Forelimb muscle (tissue), 1 donor: ENCODE measurements at places on chromosomes 11 and 22.

DNA sequence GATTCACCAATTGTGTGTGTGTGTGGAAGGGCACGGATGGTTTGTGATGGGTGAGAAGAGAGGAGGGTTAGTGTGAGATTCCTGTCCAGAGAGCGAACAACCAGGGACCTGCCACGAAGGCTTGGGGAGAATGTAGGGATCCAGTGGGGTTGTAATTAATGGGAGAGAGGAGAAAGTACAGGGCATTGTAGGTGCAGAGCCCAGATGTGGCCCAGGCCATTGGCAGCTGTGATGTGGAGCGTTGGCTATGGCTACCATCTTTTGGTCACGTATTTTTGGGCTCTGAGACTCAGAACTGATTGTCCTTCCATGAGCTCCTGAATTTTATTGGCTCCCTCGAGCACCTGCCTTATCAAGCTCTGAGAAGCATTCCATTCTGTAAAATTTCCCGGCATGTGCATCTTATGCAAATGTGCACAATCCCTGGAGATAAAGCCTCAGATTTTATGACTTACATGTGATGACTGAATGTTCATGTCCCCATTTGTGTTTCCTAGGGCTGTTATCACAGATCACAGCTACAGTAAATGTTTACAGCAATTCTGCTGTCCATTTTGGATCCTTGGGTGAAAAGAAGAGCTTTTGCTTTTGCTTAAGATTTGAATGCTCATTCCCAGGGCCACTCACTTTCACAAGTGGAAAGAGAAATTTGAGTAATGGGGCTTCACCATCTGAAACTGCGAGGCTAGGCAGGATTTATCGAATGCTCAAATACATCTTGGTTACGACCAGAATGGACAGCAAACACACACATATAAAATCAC, 33.1 kb downstream of the SLC5A1 start:
- DNase-seq = no peak

- DNase-seq = no peak
Observed at GRCh38 chr11:45994371-45995341, 72.2 kb downstream of the LARGE2 start.

DNA sequence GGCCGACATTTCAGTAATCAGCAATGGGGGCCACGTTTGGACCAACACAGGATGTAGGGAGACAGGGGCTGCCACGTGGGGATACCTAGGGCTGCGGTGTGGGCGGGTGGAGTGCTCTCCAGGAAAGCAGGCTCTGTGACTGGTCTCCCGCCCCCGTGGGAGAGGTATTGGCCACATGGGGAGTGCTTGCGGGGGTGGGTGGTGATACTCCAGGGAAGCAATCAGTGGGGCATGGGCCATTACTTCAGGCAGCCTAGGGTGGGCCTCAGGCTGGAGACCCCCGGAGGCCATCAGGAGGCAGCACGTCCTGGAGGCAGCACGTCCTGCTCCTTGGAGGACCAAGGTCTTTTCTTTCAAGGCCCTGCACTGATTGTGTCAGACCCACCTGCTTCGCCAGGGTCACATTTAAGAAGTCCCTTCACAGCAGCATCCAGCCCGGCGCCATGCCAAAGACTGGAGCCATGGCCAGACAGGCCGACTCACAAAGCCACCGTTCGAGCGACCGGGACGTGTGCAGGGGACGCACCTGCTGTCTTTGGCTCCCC, 3.0 kb upstream of the MUC2 start:
- no peak for DNase-seq

DNA sequence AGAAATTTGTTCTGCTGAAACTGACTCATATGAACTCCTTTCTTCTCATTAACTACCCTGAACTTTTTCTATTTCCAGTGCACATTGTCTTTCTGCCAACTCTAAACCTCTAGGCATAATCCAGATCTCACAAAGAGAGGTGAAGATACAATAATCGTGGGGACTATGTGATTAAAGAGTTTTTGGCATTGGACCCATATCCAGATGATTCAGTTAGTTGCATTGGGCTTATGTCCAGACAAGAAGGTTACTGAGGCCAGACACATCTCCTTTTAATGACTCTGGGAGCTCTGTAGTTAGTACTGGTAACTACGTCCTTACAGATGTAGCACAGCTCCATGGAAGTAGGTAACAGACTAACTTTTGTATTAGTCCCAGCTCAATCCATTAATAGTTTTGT, 273.0 kb downstream of the CASP12 start:
- DNase-seq = no peak

- DNase-seq = peak; percentile 72
Observed at GRCh38 chr11:65606876-65607613, 7.0 kb downstream of the MAP3K11 start.

DNA sequence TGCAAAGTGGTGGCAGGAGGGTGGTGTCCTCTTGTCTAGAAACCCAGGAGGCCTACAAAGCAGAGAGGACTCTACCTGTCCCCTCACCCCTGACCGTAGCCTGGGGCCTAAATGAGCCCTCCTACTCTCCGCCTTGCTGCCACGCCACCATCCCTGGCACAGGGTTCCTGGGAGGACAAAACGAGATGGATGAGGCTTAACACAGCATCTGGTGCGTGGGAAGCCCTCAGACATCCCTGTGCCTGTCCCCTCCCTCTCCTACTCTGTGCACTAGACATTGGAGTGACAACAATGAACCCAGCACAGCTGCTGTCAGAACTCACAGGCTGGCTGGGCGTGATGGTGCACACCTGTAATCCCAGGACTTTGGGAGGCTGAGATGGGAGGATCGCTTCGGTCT, 36.4 kb upstream of the DKK3 start:
- no peak for DNase-seq

GRCh38 chr11:130163346-130164220, 4.0 kb downstream of the ST14 start:
- DNase-seq = no peak

- no peak for DNase-seq
Observed at GRCh38 chr22:17302616-17303015, 66.6 kb upstream of the CECR2 start.

GRCh38 chr11:114847306-114847975, 169.1 kb downstream of the NXPE2 start:
- no peak for DNase-seq

DNA sequence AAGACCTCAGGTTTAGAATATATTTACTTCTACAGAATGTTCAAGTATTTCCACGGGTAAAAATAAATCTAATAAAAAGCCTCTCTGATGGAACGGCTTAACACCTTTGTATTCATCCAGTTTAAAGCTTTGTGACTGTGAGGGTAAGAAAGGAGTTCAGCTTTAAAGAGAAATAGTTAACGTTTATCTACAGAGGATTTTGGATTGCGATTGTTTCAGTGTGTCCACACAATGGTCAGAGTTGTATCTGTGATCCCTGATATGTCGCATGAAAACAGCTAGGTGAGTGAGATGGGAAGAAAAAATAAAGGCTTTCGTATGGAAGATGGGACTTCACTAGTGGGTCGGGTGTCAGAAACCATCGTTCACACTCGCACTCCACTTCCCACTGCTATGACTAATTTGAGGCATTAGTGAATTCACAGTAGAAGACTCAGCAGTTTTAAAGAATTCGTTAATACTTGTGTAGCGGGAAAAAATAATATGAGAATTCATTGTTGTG, 1.6 kb downstream of the APLP2 start:
- no peak for DNase-seq

DNA sequence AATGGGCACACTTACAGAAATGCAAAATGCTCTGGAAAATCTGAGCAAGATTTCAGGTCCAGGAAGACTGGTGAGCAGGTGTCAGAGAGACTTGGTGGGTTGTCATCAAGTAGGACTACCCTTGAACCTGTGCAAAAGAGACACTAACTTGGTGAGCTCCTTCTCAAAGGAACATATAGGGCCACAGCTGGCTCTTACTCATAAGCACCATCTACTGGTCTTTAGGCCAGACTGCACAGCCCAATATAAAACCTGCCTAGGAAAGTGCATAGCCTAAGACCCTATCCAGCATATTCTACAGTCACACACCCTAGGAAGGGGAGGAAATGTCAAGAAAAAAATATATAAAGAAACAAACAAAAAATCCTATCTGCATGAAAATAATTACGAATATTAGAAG, 18.2 kb upstream of the OR10W1 start:
- no peak for DNase-seq

DNA sequence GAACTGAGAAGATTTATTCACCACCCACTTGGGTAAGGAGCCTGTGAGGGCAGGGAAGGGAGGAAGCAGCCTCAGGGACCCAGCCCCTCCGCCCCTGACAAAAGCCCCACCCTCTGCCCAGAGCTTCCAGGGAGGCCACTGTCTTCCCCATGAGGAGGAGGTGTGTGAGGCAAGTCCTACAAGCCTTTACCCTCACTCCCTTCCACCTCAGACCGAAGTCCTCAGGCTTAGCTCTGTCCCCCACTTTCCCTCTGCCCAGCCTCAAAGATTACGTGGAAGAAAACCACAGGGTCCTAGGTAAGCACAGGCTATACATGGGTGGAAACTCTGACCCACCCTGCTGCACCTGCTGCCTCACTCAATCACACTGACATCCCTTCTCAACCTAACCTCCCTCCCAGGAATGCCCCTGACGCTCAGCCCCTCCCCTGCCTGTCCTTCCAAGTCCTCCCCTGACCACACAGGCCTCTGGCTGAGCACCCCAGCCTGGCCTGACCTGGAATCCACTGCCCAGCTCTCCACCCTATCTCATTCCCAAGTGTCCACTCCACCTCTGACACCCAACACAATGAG, 3.6 kb upstream of the ARAP1 start:
- no peak for DNase-seq

DNA sequence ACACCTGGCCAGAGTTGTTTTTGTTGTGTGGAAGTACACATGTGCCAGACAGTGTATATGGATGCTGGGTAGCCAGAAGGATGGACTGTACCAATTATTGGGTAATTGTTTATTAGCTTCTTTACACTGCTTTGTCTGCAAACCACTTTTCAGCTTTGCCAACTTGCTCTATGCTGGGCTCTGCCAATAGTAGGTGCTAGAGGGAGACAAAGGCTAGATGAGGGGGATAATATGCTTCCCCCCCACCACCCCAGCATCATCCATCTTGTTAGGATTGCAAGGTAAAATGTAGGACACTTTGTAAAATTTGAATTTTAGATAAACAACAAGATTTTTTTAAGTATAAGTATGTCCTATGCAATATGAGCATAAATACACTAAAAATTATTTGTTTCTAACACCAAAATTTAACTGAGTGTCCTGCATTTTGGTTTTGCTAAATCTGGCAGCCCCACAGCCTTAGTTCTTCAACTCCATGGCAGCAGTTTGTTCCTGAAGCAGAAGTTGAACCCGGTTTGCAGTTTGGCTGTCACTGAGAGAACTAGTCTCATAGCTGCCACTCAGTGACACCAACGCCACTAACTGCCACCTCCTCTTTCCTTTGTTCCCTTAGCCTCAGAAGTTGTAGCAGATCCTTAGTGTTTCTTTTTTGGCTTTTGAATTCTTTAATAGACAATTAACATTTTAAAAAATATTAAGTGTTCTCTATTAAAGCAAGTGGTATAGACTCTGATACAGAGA, 78.8 kb downstream of the CCDC81 start:
- DNase-seq = no peak

- no peak for DNase-seq
Observed at GRCh38 chr11:58898106-58898505, 41.2 kb upstream of the GLYATL1 start.

- DNase-seq = no peak
Observed at GRCh38 chr11:119607726-119608125, 121.3 kb downstream of the NECTIN1 start.

DNA sequence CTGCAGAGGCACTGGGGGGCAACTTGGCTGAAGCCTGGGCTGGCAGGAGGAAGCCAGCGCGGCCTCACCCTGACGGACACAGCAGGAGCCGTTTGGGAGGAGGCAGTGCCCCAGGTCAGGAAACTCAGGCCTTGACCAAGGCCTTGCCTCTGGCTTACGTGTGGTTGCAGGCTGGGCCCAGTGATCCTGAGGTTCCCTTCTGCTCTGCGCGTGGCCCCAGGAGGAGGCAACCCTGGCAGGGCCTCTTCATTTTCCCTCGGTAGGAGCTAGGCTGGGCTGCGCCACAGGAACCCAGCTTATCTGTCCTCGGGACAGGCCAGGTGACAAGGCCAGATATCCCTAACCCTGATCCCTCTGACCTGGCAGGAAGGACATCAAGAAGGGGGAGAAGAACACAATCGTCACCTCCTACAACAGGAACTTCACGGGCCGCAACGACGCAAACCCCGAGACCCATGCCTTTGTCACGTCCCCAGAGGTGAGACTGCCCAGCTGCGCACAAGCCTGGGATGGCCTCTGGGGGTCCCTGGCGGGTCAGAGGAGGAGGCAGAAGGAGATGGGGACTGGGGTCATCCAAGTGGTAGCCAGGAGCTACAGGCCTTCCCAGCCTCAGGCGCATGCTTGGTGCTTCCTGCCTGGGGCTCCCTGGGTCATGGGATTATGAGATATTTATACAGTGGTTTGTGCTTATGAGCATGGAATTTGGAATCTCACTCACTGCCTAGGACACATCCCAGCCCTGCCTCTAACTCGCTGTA, 20.6 kb downstream of the POLR3H start:
- DNase-seq = no peak

- no peak for DNase-seq
Observed at GRCh38 chr11:85961930-85962363, 106.8 kb downstream of the CCDC83 start.

DNA sequence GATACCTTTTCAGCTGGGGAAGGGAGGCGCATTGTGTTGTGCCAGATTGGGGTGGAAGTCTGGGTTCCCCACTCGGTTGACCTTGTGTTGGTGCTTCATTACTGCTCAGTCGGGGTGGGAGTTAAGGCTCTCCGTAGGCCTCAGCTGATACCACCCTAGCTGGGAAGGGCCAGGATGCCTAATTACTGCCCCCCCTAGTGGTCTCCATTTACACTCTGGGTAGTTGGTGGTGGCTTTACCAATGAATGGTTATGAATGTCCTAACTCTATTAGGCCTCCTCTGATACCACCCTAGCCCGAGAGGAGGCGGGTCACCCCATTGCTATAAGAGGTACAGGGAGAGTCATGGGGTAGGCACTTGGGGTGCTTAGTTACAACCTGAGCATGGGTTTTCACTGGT, 27.5 kb upstream of the HIKESHI start:
- no peak for DNase-seq

- no peak for DNase-seq
Observed at GRCh38 chr11:2482745-2483144, 37.9 kb downstream of the KCNQ1 start.

DNA sequence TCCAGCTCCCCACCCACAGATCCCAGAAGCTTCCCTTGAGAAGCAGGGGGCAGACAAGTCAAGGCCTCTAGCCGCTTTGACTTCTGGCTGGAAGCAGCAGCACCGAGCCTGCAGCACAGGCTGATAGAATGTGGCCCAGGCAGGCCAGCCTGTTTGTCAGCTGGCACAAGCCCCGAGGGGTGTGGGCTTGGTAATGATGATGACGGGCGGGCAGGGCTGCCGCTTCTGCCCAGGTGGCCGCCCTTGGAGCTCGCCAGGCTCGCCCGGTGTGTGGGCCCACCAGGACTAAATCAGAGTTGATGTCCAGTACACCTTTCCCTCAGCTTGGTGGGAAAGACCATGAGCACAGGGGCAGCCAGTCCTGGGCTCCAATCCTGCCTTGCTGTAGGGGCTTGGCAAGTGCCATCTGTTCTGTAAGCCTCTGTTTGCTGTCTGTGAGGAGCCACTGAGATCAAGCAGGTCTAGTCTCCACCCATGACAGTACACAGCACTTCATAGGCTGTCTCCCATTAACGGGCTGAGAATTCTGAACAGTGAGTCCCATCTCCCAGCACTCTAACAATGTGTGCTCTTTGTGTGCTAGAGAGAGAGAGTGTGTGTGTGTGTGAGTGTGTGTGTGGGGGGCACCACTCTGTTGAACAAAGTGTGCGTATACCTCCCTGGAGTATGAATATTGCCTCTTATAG, 26.8 kb downstream of the MICAL2 start:
- no peak for DNase-seq
